Hepatocyte (in vitro differentiated cells): ENCODE measurements at places on chromosomes 4 and X. TPM values are rescaled to one million over a fixed set of nuclear protein-coding genes. Genes with fewer than 3 reads are reported as not detected.

Gene GIMD1
- total RNA-seq = not detected in 2 replicates

Gene PCSK1N
- total RNA-seq = 39.0 and 45.8 TPM in 2 replicates

Gene MAGEB3
- not detected in 2 replicates for total RNA-seq

Gene SHROOM3
- total RNA-seq = 58.8 and 63.1 TPM in 2 replicates

Gene TRIM75
- total RNA-seq = 0.17 TPM in 1 of 2 replicates, not detected in the other

Gene ZIC3
- 0.13 TPM in 1 of 2 replicates, not detected in the other for total RNA-seq

Gene CLNK
- not detected in 2 replicates for total RNA-seq

Gene PCDH19
- 3.6 and 3.7 TPM in 2 replicates for total RNA-seq

Gene SPACA5B
- not detected in 2 replicates for total RNA-seq

Gene MAOB
- 47.0 and 54.8 TPM in 2 replicates for total RNA-seq

Gene DOCK11
- total RNA-seq = 8.3 and 9.8 TPM in 2 replicates

DNA sequence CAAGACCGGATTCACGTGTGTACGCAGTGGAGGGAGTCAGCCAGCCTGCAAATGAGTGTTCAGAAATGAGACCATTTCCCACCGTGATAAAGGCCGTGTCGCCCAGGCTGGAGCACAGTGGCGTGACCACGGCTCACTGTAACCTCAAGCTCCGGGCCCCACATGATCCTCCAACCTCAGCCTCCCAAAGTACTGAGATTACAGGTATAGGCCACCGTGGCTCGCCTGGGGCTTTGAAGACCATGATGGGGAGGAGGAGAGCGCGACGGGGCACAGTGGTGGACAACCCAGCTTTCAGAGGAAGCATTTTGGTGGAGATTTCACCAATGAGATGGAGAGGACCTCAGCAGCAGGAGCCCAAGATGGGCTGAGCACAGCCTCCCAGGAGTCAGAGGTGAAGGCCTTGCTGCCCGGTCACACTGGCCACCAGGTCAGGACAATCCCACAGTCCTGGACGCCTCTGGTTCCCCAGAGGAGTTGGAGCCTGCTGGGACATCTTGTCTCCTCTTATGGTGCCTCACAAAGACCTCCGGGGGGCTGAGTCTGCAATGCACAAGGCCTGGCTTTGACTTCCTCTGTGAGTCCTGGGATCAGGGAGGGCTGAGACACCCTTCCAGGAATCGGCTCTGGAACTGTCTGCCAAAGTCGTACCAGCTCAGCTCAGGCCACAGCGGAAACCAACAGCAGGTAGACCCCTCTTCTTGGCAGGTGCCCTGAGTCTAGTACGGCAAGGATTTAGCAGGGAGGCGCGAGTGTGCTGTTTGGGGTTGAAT is 22.4 kb upstream of the MXD4 start:
- H3K27ac ChIP-seq = no peak overlapping the region
- H3K27me3 ChIP-seq = no peaks in the 10 kb centered on the region
- no peaks in the 10 kb centered on the region for H3K36me3 ChIP-seq
- no peak overlapping the region for H3K4me3 ChIP-seq

- no peaks in the 10 kb centered on the region for H3K4me1 ChIP-seq
- H3K4me3 ChIP-seq = no peak overlapping the region
- H3K36me3 ChIP-seq = no peaks in the 10 kb centered on the region
- no peak for DNase-seq
- no peak overlapping the region for H3K27ac ChIP-seq
- H3K27me3 ChIP-seq = no peaks in the 10 kb centered on the region
Measured at GRCh38 chr4:146814750-146815149, 130.9 kb downstream of the TTC29 start.

- H3K27me3 ChIP-seq = no peaks in the 10 kb centered on the region
- H3K36me3 ChIP-seq = no peaks in the 10 kb centered on the region
- H3K4me1 ChIP-seq = peaks cover 15% of the 10 kb centered on the region
- DNase-seq = no peak
- H3K4me3 ChIP-seq = no peak overlapping the region
- H3K27ac ChIP-seq = no peak overlapping the region
Measured at GRCh38 chr4:156764145-156764544, 207.5 kb downstream of the PDGFC start.

GRCh38 chr4:140061194-140061593 is 92.8 kb downstream of the MAML3 start:
- H3K4me3 ChIP-seq = no peak overlapping the region
- H3K27me3 ChIP-seq = no peaks in the 10 kb centered on the region
- DNase-seq = no peak
- H3K36me3 ChIP-seq = no peaks in the 10 kb centered on the region
- H3K4me1 ChIP-seq = peaks cover 46% of the 10 kb centered on the region

DNA sequence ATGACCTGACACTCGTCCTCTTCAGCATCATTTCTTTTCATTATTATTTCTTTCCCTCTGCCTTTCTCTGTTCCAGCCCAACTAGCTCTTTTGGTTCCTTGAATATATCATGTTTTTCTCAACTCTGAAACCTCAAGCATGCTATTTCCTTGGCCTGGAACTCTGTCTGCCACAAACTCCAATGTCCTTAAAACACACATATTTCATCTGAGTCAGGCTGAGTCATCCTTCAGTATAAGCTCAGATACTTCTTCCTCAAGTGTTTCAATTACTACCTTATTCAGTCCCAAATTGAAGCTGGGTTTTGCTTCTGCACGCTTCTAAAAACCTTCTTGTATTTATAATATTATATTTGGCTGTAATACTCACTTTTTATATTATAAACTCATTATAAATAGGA is 424.2 kb downstream of the PDGFC start:
- H3K27ac ChIP-seq = peak overlapping the region; percentile 48
- no peaks in the 10 kb centered on the region for H3K27me3 ChIP-seq
- H3K4me3 ChIP-seq = no peak overlapping the region
- peak; percentile 8 for DNase-seq
- H3K36me3 ChIP-seq = no peaks in the 10 kb centered on the region
- no peaks in the 10 kb centered on the region for H3K4me1 ChIP-seq

DNA sequence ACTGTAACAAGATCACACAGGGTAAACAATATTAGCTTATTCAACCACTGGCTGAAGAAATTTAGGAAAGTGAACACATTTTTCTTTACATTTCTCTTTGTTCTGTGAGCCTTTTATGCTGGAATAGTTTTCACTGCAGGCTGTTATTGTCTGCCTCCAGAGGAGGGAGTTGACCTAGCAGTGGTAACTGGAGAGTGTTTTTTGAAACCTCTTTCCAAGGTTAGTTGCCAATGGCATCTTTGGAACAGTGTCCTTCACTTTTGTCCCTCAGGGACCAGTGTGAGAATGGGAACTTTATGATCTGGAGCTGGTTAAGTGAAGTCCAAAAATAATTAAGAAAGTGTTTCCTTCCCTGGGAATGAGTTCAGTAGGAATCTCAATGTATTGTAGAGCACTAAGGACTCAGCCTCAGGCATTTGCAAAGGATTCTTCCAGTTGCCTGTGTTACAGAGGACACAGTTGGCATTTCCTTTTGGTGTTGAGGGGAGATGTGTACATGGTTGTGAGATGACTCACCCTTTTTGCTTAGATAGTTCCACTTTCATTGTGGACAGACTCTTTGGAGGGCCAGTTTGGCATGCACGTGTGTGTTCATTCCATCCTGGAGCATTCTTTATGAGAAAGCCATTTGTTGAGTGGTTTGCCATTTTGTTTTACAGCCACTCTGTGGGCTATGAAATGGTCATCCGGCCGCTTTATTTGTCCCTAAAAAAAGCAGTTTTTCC is 61.3 kb downstream of the AR start:
- DNase-seq = peak; percentile 25
- H3K27ac ChIP-seq = peak overlapping the region; percentile 35
- no peaks in the 10 kb centered on the region for H3K27me3 ChIP-seq
- no peak overlapping the region for H3K4me3 ChIP-seq
- no peaks in the 10 kb centered on the region for H3K4me1 ChIP-seq
- H3K36me3 ChIP-seq = no peaks in the 10 kb centered on the region

DNA sequence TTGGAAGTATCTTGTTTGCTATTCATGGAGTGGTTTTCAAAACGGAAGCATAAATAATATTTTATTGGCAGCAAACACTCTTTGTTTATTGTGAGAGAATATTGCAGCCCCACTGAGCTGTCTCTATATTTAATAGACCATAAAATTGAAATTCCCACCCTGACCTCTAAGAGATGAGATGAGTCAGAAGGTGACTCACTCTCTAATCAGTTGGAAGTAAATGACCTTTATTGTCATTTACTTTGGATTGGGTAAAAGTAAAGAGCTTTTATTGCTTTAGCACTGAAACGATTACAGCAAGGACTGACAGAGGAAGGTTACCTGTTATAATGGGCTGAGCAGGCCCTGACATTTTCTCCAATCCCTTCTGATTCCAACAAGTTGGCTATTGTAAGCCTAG is 55.0 kb downstream of the SYTL5 start:
- H3K27me3 ChIP-seq = no peaks in the 10 kb centered on the region
- H3K4me1 ChIP-seq = peaks cover 6% of the 10 kb centered on the region
- peak; percentile 11 for DNase-seq
- peak overlapping the region; percentile 52 for H3K27ac ChIP-seq
- no peaks in the 10 kb centered on the region for H3K36me3 ChIP-seq

DNA sequence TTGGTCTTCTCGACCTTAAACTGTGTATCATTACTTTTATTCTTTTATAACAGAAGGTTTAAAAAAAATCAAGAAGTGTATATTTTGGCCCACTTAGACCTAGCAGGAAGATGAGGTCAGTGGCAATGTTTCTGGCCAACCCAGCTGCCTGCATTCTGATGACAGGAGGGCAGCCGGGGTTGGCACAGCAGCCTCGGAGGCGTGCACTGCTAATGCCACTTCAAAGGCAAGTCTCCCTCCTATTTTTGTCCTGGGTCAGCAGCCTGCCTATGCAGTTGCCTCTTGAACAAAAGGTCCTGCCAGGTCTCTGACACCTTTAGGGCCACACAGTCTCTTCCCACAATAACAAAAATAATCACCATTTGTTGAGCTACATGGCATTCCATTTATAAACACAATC is 89.4 kb upstream of the MYOZ2 start:
- H3K27ac ChIP-seq = no peak overlapping the region

- no peaks in the 10 kb centered on the region for H3K4me1 ChIP-seq
- no peak overlapping the region for H3K4me3 ChIP-seq
- no peaks in the 10 kb centered on the region for H3K36me3 ChIP-seq
Measured at GRCh38 chrX:51824061-51824460, 69.4 kb upstream of the MAGED1 start.

- H3K4me1 ChIP-seq = no peaks in the 10 kb centered on the region
- no peak overlapping the region for H3K27ac ChIP-seq
- H3K4me3 ChIP-seq = no peak overlapping the region
- H3K27me3 ChIP-seq = no peaks in the 10 kb centered on the region
Measured at GRCh38 chr4:28373601-28374000, 1513.0 kb downstream of the STIM2 start.

GRCh38 chrX:41933546-41933945 is 10.2 kb upstream of the CASK start:
- H3K4me1 ChIP-seq = no peaks in the 10 kb centered on the region
- H3K27ac ChIP-seq = no peak overlapping the region
- no peaks in the 10 kb centered on the region for H3K27me3 ChIP-seq
- no peak for DNase-seq

GRCh38 chrX:10350221-10350620 is 193.4 kb downstream of the CLCN4 start:
- no peak for DNase-seq
- H3K4me3 ChIP-seq = no peak overlapping the region
- no peaks in the 10 kb centered on the region for H3K36me3 ChIP-seq

GRCh38 chr4:1109333-1109732 is 4.0 kb downstream of the RNF212 start:
- peaks cover 6% of the 10 kb centered on the region for H3K4me1 ChIP-seq
- peaks cover 2% of the 10 kb centered on the region for H3K27me3 ChIP-seq
- no peaks in the 10 kb centered on the region for H3K36me3 ChIP-seq
- H3K27ac ChIP-seq = peak overlapping the region; percentile 76

GRCh38 chr4:153364061-153364460 is 19.6 kb downstream of the MND1 start:
- H3K27me3 ChIP-seq = no peaks in the 10 kb centered on the region
- no peak overlapping the region for H3K4me3 ChIP-seq
- DNase-seq = no peak

DNA sequence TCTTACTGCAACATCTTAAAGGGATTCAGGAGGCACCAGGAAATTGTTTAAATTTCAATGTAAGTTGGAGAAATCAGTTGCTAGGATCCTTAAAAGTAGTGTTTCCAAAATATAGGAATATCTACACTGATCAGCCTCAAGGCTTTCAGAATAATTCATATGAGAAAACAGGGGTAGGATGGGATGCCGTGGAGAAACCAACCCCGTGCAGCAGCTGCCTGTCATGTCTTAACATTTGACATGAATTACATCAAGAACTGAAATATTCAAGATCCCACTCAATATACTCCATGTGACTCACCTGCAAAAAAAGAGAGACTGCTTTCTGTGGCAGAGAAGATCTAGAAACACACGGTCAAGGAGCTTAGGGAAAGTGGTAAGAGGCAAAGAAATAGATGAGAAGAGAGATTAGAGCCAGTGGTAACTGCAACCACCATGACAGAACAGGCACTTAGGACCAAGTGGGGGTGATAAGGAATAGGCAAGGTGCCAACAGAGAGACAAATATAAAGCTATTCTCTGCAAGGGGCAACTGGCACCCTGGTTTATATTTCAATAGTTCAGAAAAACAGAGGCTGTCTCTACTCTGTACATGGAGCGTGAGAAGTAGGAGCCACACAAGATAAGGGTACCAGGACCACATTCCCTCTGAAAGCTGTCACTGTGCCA is 64.0 kb downstream of the SLC39A8 start:
- DNase-seq = no peak
- H3K36me3 ChIP-seq = no peaks in the 10 kb centered on the region
- H3K4me1 ChIP-seq = no peaks in the 10 kb centered on the region
- H3K27me3 ChIP-seq = no peaks in the 10 kb centered on the region
- H3K4me3 ChIP-seq = no peak overlapping the region

DNA sequence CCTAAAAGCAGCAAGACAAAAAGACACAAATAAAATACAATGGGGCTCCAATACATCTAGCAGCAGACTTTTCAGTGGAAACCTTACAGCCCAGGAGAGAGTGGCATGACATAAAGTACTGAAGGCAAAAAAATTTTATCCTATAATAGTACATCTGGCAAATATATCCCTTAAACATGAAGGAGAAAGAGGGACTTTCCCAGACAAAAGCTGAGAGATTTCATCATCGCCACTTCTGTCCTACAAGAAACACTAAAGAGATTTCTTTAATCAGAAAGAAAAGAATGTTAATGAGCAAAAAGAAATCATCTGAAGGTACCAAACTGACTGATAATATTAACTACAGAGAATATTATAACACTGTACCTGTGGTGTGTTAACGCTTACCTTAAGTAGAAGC is 86.4 kb downstream of the ANKRD17 start:
- H3K4me1 ChIP-seq = no peaks in the 10 kb centered on the region
- no peak overlapping the region for H3K27ac ChIP-seq
- no peak for DNase-seq
- peaks cover 8% of the 10 kb centered on the region for H3K36me3 ChIP-seq
